Mammary epithelial cell (primary cell): ENCODE measurements at places on chromosomes 2 and 18. TPM values are rescaled to one million over a fixed set of nuclear protein-coding genes. Genes with fewer than 3 reads are reported as not detected.

The SLC5A7 gene
- polyA plus RNA-seq = not detected

The SLC4A5 gene
- polyA plus RNA-seq = 0.12 TPM

The ERICH2 gene
- 0.20 TPM for polyA plus RNA-seq

The CFAP53 gene
- 0.29 TPM for polyA plus RNA-seq

The CRYBA2 gene
- 0.12 TPM for polyA plus RNA-seq

The SERPINE2 gene
- 307 TPM for polyA plus RNA-seq

The LRRTM1 gene
- not detected for polyA plus RNA-seq

The BOLL gene
- polyA plus RNA-seq = not detected

The PRKAG3 gene
- not detected for polyA plus RNA-seq

The GORASP2 gene
- 168 TPM for polyA plus RNA-seq

The CNGA3 gene
- not detected for polyA plus RNA-seq

The ARHGEF4 gene
- polyA plus RNA-seq = 23.1 TPM

The PAX8 gene
- 0.79 TPM for polyA plus RNA-seq

The MEP1B gene
- not detected for polyA plus RNA-seq

The GKN2 gene
- polyA plus RNA-seq = not detected

The ZNF521 gene
- polyA plus RNA-seq = 0.15 TPM

The UGT1A5 gene
- polyA plus RNA-seq = not detected

The FOSL2 gene
- 30.6 TPM for polyA plus RNA-seq

The TTC39C gene
- 16.4 TPM for polyA plus RNA-seq

The SIGLEC15 gene
- 0.03 TPM for polyA plus RNA-seq

The HOXD12 gene
- not detected for polyA plus RNA-seq

The LCT gene
- polyA plus RNA-seq = 0.01 TPM
